ENCODE measurements at places on chromosomes 13 and 19.

GRCh38 chr13:108034909-108035410 lies 180.4 kb downstream of the LIG4 start:
- no peak for DNase-seq

- peak; percentile 65 for DNase-seq
Measured at GRCh38 chr19:45798995-45799517, 6.4 kb upstream of the DMWD start.

GRCh38 chr13:76004416-76004815 lies 368.3 kb downstream of the LMO7 start:
- no peak for DNase-seq

- no peak for DNase-seq
Measured at GRCh38 chr19:10110076-10110971, 1.2 kb upstream of the P2RY11 start.

DNA sequence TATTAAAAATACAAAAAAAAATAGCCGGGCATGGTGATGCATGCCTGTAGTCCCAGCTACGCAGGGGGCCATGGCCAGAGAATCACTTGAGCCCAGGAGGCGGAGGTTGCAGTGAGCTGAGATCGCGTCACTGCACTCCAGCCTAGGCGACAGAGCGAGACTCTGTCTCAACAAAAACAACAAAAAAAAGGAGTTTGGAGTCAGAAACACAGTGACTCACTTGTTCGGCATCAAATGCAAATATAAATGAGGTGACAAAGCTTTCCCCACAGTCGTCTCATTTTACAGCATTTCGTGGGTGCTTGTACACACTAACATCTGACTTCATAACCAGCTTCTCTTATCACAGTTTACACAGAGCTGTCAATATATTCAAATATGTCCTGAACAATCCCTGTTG lies 11.0 kb downstream of the ZNF665 start:
- DNase-seq, result no peak

DNA sequence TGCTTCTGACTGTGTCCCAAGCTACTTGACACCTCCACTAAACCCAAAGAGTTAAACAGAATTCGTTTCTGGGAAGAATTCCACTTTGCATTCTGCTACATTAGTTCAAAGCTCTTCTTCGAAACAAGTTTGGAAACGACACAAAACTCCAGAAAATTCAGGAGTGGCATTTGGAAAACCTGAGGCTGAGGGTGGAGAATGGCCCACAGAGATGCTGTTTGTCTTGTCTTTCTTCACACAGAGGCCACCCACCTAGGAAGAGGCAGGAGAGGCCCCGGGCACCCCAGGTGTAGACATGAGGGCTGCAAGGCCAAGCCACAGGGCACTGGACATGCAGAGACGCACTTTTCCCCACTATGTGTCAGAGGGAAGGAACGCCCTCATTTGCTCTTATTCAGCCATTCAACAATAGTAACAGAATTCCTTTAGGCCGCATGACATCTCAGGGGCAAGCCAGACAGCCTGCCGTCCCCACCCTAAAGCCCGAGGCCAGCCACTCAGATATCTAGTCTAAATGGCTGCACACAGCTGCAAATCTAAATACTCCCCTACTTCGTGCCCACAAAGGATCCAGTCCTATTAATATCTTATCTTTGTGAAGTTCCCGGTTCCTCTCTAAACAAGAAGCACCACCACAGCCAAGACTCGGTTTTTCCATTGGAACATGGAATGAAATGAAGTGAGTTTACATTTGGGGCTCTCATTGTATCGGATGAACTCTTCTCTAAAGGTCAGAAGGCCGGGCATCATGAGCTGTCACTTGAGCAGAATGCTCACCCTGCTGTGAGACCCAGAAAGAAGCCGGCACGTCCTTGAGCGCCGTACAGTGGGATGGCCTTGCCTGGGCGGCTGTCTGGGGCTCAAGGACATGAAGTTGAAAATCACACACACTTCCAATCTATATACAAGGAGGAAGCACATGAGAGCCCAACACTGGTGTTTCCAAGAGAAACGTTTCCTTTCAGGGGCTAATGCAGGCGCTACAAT lies 19.8 kb downstream of the COL4A1 start:
- no peak for DNase-seq

- DNase-seq, result no peak
Measured at GRCh38 chr19:35291259-35291658, 702 bp upstream of the MAG start.

DNA sequence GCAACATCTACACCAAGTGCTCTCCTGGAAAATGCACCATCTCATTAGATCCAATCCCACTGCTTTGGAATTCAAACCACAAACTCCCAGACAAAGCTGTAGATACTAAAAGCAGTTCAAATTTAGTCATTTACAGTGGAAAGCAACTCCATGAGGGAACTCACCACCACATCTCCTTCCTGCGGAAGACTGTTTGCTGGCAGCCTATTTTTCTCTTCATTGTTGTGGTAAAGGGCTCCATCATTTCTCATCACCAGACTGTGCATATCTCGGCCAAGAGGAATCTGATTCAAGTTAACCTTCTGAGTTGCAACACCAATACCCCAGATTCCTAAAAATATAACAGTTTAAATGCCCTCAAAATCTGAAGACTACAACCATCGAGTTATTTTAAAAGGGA lies 8.4 kb downstream of the SPRYD7 start:
- DNase-seq, result no peak
